Activated CD8-positive, alpha-beta memory T cell treated with anti-CD3 and anti-CD28 coated beads, Interleukin-2, amount 50 U/mL, for 4 hours (primary cell): ENCODE measurements at places on chromosomes 12 and 14.
A peak's percentile ranks its signal among the peaks of the same experiment; 100 is the strongest.

DNA sequence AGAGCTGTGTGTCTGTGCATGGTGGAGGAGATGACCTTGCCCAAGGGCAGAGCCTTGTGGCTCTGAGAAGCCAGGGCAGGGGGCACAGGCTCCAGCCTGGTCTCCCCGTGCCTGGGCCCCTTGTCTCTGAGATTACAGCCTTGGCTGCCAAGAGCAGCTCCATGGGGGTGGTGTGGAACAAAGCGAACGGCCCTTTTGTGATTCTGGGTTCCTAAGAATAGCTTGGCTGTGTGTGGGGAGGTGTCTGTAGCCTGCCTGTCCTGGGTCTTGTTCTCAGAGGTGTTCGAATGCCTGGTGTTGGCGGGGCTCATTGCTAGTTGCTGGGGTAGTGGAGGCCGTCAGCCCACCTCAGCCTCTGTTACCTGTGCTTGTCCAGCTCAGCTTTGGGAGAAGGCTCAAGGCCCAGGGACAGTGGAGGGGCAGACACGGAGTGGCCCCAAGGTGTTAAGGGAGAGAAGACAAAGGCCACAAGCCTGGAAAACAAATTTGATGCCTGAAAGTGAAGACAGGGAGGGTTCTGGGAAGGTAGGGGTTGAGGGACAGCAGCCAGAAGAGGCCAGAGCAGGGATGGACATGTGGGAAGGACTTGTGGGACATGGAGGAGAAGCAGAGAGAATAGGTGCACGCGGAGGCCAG is 7.4 kb upstream of the MYH7 start:
- DNase-seq, result no peak

DNA sequence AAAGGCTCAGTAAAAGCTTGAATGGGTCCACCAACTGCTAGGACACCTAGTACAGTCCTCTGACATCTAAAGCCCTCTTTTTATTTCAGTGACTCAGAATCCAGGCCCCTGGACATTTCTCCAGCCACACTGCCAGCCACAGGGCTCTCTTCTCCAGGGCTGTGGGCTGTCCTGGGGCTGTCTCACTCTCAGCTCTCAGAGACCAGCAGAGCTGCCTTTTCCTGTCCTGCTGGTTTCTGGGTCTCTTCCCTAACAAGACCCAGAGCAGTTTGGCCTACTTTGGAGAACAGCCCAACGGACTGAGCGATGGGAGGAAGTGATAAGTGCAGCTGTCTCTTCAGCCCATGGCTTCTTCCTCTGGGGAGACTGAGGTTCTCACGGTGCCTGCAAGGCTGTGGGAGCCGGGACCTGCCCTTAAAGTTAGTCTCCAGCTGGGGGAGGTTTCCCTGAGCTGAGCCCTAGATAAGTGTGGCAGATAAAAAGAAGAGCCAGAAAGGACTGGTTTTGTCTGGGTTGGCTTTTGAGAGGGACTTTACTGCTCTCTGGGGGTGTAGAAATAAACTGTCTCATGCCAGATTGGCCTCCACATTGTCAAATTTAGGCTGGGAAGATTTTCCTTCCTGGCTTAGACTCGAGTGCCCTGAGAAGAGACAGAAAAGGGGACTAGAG is 979.8 kb downstream of the VRK1 start:
- no peak for DNase-seq

- no peak for DNase-seq
These were observed 14.0 kb downstream of the ULK1 start for GRCh38 chr12:131908092-131909080.

GRCh38 chr12:30823156-30823699 is 68.5 kb upstream of the CAPRIN2 start:
- peak; percentile 43 for DNase-seq

DNA sequence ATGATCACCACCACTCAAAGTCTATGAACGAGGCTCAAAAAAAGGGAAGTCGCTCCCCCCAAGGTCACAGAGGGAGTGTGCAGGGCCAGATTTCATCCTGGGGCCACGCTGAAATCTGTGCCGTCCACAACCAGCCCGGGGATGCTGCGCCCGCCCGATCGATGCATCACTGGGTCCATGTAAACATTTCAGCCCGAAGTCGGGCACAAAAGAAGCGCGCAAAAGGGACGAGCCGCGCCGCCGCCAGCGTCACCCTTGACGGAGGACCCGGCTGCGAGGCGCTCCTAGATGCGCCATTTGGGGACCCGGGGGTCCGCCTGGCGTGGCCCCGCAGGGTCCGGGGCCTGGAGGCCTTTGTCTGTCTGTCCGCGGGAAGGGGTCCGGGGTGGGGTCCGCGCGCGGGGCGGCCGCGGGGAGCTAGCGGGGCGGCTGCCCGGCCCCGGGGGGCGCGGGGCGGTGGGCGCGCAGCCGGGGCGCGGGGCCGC is 503 bp downstream of the FBXO21 start:
- peak; percentile 37 for DNase-seq

- DNase-seq, result no peak
These were observed 47.2 kb downstream of the ATL1 start for GRCh38 chr14:50607181-50607580.

GRCh38 chr12:5771756-5772155 is 173.3 kb downstream of the ANO2 start:
- DNase-seq, result no peak

DNA sequence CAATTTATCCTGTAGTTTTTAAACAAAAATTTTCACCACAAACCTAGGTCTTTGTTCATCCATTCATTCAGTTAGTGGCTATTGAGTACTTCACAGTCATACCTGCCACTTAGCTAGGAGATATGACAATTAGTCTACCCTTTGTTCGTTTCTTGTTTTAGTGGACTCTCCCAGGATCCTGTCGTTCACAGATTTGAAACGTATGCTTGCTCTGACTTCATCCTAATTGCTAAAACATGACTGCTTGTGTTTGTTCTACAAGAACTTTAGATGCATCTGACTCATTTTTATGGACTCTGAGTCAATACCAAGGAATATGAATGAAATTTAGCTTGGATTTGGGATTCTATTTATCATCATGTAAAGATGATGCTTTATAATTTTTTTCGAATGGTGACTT is 69.5 kb downstream of the TBC1D30 start:
- DNase-seq, result no peak
